Kidney epithelial cell (primary cell): ENCODE measurements at places on chromosomes 3 and 15. TPM values are rescaled to one million over a fixed set of nuclear protein-coding genes. Genes with fewer than 3 reads are reported as not detected.

The SLCO2A1 gene
- 2.5 and 3.6 TPM in 2 replicates for total RNA-seq

The C2CD4B gene
- 0.13 and 1.2 TPM in 2 replicates for total RNA-seq

The ANKUB1 gene
- total RNA-seq = not detected in 2 replicates

The OSTN gene
- 0.04 TPM in 1 of 2 replicates, not detected in the other for total RNA-seq

The CD96 gene
- not detected in 2 replicates for total RNA-seq

The LHFPL4 gene
- not detected in 2 replicates for total RNA-seq

The NPAP1 gene
- not detected in 2 replicates for total RNA-seq

The SLC2A2 gene
- not detected in 2 replicates for total RNA-seq

The MAGEF1 gene
- 32.5 and 48.0 TPM in 2 replicates for total RNA-seq

The ARL6IP5 gene
- total RNA-seq = 74.5 and 86.6 TPM in 2 replicates

The CD86 gene
- total RNA-seq = not detected in 2 replicates

The ADAMTSL3 gene
- 0.67 and 0.96 TPM in 2 replicates for total RNA-seq

The LCTL gene
- 0.68 TPM in 1 of 2 replicates, not detected in the other for total RNA-seq

The CGNL1 gene
- 2.1 and 2.8 TPM in 2 replicates for total RNA-seq

The KNL1 gene
- 3.2 and 3.8 TPM in 2 replicates for total RNA-seq

The TGM4 gene
- not detected in 2 replicates for total RNA-seq

The ERICH6 gene
- 0.07 TPM in 1 of 2 replicates, not detected in the other for total RNA-seq

The TARS3 gene
- 10.4 and 10.5 TPM in 2 replicates for total RNA-seq

The DNAH12 gene
- total RNA-seq = 0.41 TPM in 1 of 2 replicates, not detected in the other

The RFX7 gene
- total RNA-seq = 11.4 and 13.0 TPM in 2 replicates

The GOLGA6B gene
- total RNA-seq = not detected in 2 replicates

The DZIP1L gene
- total RNA-seq = 6.6 and 9.2 TPM in 2 replicates

The SNRPA1 gene
- total RNA-seq = 21.7 and 39.8 TPM in 2 replicates

The TRIM59 gene
- 13.8 and 20.9 TPM in 2 replicates for total RNA-seq

The MUC13 gene
- total RNA-seq = not detected in 2 replicates

The CNTN4 gene
- total RNA-seq = 16.5 and 17.3 TPM in 2 replicates

The CCR3 gene
- not detected in 2 replicates for total RNA-seq
